ENCODE measurements at places on chromosomes 1 and 21.

GRCh38 chr21:42669041-42669440 lies 15.6 kb downstream of the PDE9A start:
- DNase-seq: no peak

DNA sequence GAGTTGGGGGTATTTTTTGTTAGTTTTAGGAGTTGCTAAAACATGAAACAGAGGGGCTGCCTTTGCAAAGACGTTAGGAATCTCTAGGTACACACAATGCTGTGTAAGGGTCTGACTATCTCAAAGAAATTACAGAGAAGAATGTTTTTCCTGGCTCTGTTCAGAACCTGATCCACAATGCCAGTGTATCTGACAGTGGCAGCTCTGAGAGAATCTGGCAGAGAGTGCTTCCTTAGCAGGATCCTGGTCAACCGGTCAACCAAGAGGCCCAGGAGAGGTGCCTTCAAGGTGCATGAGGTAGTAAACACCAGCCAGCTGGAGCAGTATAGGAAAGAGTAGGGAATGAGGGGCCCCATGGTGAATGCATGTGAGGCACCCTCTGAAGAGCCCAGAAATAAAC lies 40.9 kb upstream of the RGS1 start:
- no peak for DNase-seq

GRCh38 chr1:114015075-114015474 lies 35.8 kb downstream of the OLFML3 start:
- no peak for DNase-seq

- no peak for DNase-seq
These were observed 47.0 kb downstream of the CD46 start for GRCh38 chr1:207798847-207799246.

DNA sequence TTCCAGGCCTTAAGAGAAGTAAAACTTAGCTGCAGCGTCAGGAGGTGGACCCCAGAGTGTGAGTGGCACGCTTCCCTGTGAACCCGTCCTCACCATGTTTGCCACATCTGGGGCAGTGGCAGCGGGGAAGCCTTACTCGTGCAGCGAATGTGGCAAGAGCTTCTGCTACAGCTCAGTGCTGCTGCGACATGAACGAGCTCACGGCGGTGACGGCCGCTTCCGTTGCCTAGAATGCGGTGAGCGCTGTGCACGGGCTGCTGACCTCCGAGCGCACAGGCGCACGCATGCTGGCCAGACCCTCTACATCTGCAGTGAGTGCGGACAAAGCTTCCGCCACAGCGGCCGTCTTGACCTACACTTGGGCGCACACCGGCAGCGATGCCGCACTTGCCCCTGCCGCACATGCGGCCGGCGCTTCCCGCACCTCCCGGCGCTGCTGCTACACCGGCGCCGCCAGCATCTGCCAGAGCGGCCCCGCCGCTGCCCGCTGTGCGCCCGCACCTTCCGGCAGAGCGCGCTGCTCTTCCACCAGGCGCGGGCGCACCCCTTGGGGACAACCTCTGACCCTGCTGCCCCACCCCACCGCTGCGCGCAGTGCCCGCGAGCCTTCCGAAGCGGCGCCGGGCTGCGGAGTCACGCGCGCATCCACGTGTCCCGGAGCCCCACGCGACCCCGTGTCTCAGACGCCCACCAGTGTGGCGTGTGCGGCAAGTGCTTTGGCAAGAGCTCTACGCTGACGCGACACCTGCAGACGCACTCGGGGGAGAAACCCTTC lies 9.3 kb downstream of the ZNF672 start:
- no peak for DNase-seq

DNA sequence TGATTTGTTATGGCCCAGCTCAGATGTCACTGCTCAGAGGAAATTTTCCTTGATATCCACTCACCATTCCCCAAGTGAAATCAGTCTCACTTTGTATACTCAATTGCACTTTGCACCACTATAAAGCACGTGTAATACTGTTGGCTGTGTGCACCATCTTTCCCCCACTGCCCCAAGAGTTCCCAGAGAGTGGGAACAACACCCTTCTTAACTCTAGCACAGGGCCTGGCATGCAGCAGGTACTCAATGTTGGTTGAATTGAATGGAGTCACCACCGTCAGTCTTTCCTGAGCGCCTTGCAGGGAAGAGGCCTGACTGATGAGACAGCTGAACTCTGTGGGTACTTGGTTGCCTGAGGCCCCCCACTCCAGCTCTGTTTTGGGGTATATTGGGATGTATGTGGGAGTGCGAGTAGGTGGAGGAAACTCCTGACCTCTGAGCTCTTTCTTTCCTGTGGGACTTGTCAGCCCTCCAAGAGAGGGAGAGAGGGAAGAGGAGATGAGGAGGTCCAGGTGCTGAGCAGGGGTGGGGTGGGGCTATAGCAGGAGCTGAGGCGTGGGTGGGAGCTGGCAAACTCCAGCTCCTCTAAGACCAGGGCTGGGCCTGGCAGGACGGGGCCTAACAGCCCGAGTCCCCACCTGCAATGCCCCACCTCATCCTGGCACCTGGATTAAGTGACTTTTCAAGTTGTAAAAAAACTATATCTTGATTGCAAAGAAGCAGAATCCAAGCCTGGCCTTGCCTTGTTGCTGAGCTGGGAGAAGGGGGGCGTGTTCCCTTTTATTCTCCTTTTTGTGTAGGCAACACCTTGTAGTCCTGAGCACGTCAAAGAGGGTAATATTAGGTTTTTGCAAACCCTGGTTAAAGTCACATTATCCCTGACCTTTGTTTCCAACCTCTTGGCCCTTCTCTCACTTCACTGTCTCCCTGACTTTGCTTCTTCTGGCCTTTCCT lies 19.4 kb upstream of the WASF2 start:
- DNase-seq: no peak

DNA sequence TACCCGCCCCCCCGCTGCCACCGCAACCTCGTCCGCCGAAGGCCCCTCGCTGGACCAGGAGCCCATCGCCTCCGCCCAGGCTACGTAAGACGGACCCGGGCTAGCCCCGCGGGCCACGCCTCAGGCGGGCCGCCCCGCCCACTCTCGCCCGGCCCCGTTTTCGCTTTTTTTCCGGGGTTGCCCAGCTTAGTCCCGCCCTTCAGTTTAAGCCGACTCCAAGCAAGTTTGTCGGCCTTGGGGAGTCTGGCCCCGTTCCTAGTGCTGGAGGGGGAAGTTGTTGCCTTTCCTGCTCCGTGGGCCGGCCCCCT lies 3.0 kb downstream of the RUSC1 start:
- peak; percentile 83 for DNase-seq

GRCh38 chr1:245693116-245693793 lies 538.5 kb downstream of the KIF26B start:
- DNase-seq: no peak

GRCh38 chr1:95542936-95543335 lies 308.9 kb downstream of the RWDD3 start:
- DNase-seq: no peak

DNA sequence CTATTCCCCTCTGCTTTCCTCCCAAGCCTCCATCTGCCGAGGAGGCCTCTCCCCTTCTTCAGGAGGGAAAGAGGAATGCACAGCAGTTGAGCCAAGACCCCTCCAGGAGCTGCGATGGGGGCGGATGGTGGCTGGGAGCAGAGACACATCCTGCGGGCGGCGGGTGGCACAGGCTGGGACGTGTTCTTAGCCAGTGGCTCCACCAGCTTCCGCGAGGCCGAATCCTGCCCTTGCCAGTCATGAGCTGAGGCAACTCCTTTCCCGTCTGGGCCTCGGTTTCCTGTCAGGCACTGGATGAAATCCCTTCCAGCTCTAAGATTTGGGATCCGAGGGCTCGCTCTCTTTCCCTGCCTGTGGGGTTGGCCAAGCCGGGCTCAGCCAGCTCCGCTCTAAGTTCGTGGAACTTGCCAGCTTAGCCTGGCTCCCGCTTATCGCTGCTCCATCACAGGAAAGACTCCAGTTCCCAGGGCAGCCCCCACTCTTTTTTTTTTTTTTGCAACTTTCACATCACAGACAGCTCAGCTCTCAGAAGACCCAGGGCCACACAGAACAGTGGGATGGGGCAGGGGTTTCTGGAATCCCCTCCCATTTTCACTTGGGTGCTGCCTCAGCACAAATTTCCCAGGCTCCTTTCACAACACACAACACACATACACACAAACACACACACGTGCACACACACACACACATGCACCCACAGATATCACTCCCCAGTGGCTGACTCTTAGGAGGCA lies 506 bp downstream of the MYOM3 start:
- DNase-seq: no peak

GRCh38 chr1:228160201-228160761 lies 5.3 kb upstream of the IBA57 start:
- no peak for DNase-seq

GRCh38 chr1:36925251-36925650 lies 109.1 kb downstream of the GRIK3 start:
- no peak for DNase-seq

DNA sequence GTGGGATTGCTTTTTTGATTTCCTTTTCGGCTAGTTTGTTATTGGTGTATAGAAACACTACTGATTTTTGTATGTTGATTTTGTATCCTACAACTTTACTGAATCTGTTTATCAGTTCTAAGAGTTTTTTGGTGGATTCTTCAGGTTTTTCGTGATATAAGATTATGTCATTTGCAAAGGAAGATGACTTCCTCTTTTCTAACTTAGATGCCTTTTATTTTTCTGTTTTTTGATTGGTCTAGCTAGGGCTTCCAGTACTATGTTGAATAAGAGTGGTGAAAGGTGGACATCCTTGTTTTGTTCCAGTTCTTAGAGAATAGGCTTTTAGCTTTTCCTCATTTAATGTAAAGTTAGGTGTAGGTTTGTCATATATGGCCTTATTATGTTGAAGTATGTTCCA lies 13.1 kb upstream of the NHLH2 start:
- DNase-seq: no peak

- no peak for DNase-seq
These were observed 225.4 kb upstream of the NRIP1 start for GRCh38 chr21:15289896-15290841.

DNA sequence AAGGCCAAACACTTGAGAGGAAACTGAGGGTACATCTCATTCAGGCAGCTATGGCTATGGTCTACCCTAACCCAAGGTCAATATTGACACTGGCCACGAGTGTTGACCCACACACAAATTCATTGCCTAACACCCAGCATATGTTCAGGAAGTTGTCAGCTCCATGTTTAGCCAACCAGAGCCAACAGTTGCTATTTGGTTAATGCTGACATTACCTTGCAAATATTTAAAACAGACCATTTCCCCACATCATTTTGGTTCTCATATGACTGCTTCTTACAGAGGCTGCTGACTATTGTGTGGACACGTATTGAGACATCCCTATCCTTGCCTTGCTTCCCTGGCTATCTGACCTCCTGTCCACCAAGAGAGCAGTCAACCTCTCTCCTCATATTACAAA lies 97.3 kb downstream of the LMX1A start:
- no peak for DNase-seq

- DNase-seq: no peak
These were observed 297.2 kb downstream of the TGFB2 start for GRCh38 chr1:218642033-218642948.

DNA sequence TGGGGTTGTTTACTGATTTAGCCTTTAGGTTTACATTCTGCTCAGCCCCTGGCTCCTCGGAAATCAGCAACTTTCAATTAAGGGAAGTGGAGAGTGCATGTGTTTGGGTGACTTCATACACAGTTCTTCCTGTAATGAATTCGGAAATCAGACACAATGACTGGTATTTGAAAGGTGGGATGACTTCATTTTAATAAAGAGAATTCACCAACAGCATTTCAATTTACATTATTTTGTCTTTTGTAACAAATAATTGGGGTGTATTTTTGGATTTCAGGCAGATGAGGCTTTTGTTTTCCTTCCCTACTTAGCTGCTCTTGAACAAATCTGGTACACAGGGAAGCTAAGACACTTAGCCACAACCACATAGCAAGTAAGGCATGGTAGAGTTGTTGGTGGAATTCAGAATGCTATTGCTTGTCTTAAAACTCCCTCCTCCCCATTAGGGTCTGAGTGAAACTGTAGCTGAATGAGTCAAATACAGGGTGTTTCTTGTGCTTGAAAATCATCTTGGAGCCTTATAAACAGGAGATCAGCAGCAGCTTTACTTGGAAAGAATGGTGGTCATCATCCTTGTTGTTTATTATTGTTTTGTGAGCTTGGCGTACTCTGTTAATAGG lies 917 bp downstream of the STX12 start:
- peak; percentile 26 for DNase-seq

DNA sequence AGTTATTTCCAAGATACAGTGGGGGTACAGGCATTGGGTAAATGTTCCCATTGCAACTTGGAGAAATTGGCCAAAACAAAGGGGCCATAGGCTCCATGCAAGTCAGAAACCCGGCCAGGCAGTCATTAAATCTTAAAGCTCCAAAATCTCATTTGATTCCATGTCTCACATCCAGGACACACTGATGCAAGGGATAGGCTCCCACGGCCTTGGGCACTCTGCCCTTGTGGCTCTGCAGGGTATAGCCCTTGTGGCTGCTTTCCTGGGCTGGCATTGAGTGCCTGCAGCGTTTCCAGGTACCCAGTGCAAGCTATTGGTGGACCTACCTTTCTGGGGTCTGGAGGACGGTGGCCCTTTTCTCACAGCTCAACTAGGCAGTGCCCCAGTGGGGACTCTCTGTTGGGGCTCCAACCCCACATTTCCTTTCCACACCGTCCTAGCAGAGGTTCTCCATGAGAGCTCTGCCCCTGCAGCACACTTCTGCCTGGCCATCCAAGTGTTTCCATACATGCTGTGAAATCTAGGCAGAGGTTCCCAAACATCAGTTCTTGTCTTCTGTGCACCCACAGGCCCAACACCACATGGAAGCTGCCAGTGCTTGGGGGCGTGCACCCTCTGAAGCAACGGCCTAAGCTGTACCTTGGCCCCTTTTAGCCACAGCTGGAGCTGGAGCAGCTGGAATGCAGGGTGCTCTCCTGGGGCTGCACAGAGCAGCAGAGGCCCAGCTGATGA lies 67.2 kb downstream of the HS2ST1 start:
- DNase-seq: no peak

DNA sequence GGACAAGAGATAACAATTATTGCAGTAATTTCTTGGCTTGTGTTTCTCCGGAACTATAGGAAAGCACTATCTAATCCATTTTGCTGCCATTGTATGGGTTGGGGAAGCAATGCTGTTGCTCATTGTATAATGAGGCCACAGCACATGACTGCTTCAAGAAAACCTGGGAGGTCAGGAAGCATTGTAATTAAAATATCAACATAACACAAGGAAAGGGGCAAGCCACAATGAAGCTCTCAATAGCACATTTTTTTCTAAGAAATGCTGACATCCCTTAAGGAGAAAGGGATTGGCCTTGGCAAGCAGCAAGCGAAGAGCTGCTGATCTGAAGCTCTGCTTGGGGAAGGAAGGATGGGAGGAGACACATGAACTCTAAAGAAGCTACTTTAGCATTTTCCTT lies 44.0 kb downstream of the PLPP3 start:
- DNase-seq: no peak

DNA sequence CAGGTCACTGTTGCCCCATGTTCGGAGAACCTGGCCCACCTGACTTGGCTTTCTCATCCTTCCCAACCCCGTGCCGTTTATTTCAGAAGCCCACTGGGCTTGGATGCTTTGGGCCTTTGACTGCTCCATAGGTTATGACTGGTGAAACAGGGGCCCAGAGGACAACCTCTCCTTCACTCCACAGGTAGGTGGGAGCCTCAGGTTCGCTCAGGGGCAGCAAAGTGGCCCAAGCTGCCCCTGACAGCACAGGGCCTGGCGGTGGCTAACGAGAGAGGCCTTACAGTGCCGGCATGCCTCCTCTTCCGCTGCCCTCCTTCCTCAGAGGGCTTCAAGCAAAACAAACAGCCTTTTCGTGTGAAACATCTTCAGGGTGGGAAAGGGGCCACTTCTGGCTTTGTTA lies 16.9 kb downstream of the FAM89A start:
- no peak for DNase-seq
